Inflammatory macrophage treated with lipopolysaccharide for 4 hours (primary cell): ENCODE measurements at places on chromosomes 3 and 15.
A peak's percentile ranks its signal among the peaks of the same experiment; 100 is the strongest.

DNA sequence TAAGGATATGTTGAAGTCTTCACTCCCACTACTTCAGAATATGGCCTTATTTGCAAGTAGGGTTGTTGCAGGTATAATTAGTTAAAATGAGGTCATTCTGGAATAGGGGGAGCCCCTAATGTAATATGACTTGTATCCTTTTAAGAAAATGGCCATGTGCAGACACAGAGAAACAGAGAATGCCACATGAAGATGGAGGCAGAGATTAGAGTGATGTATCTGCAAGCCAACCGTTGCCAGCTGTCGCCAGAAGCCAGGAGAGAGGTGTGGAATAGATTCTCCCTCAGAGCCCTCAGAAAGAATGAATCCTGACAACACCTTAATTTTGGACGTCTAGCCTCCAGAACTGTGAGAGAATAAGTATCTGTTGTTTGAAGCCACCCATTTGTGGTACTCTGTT, 11.3 kb upstream of the TRANK1 start:
- no peak for DNase-seq

- peak; percentile 18 for DNase-seq
These were observed 16.0 kb upstream of the SQOR start for GRCh38 chr15:45618813-45619212.

DNA sequence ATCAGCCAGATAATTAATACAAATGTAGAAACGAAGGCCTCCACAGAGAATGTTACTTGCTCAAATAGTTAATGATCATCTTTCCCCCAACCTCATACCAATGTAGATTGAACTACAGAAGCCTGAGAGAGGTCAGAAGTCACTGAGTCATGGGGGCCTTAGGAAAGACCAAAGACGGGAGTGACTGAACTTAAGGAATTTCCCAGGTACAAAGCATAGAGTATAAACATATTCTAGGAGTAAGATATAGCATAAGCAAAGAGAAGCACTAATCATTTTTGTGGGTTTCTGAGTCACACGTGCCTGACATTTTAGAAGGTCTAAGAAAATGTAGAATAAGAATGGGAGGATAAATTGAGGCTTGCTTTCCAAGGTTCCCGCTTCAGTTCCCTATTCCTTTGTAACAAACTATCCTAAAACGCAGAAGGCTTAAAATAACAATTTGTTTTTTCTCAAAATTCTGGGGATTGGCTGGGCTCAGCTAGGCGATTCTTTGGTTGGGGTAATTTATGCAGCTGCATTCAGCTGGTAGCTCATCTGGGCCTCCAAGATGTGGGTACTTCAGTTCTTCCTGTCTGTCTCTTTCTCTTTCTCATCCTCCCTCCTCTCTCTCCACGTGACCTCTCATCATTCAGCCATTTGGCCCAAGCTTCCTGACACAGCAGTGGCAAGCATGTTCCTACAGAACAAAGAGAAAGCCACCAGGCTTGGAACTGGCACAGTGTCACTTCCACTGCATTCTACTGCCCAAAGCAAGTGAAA, 422.6 kb downstream of the FOXP1 start:
- DNase-seq = no peak

DNA sequence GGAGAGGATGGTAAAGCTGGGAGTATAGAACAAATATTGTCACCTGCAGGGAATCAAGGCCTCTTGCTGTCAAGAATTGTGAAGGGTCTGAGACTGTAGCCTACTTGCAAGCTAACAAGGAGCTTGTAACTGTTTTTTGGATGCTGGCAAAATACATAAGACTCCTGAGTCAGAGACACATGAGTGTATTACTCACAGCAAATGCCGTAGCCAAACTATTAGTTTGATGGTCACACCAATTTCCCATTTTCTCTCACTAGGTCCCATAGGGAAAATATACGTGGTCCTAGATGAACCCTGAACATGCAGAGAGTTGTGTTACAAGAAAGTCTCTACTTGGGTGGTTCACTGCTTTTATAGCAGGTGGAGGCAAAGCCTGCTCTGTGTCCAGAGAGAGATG, 44.7 kb upstream of the LIPC start:
- peak; percentile 82 for DNase-seq

DNA sequence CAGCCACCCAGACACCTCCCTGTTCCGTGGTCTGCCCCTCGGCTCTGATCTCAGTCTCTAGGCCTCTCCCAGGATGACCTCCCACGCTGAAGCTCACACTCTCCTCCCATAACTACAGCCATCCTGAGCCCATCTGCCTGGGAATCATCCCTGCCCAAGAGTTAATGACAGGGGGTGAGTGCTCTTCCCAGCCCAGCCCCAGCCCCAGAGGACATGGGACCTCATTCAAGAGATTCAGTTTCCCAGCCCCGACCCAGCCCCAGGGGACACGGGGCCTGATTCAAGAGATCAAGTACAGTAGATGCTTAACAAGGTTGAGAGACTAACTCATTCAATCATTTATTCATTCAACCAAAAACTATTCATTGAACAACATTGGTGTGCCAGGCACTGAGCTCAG, 272.0 kb downstream of the XXYLT1 start:
- DNase-seq = no peak
